Muscle of arm (tissue), 14 donors: ENCODE measurements at places on chromosomes 12 and 14. TPM values are rescaled to one million over a fixed set of nuclear protein-coding genes. Genes with fewer than 3 reads are reported as not detected.

GRCh38 chr12:19299765-19300164 is 139.5 kb upstream of the AEBP2 start:
- DNase-seq: no peak

GRCh38 chr12:90170740-90171139 is 462.1 kb upstream of the ATP2B1 start:
- DNase-seq: no peak

GRCh38 chr14:73770977-73771847 is 57.0 kb upstream of the PNMA1 start:
- DNase-seq: no peak

DNA sequence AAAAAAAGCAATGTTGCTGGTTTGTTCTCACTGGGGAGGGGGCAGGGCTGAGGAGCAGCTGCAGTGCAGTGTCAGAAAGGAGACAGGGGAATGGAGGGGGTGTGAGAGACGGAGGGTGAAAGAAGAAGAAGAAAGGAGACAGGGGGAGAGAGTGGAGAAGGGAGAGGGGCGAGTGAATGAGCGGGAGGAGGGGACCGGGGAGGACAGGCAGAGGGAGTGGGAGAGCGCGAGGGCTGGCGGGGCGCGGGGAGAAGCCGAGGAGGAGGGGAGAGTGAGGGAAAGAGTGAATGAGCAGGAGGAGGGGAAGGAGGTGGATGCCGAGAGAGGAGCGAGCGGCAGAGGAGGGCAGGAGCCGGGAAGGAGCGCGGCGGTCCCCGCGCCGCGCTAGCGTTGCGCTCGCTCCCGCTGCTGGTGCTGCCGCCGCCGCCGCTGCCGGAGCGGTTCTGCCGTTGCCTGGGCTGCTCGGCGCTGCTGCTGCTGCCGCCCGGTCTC is at the start of gene NOVA1:
NOVA1 (minus strand) TSS at position 445 of the 492 bp plus-strand sequence. CDS start 597 bp downstream, outside the sequence.
- DNase-seq: peak; percentile 72

DNA sequence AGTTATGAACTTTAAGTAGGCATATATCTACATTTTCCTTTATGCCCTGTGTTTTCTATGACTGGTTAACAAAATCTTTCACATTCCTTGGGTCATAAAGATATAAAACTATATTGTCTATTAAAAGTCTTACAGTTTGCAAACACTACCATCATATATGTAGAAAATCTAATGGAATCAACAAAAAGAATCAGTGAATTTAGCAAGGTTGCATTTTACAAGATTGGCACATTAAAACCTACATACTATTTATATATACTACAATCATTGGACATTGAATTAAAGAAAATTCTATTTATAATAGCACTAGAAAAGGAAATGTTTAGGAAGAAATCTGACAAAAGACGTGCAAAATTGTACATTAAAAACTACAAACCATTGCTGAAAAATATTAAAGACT is 173.3 kb upstream of the ABCD2 start:
- DNase-seq: no peak

GRCh38 chr12:39490500-39491282 is 47.8 kb upstream of the KIF21A start:
- DNase-seq: no peak

GRCh38 chr12:54596526-54596946 is 8.1 kb upstream of the PPP1R1A start:
- peak; percentile 73 for DNase-seq

GRCh38 chr14:66070542-66071319 is 415.4 kb upstream of the CCDC196 start:
- no peak for DNase-seq

GRCh38 chr12:54012631-54013409 is 4.0 kb downstream of the HOXC8 start:
- DNase-seq: no peak

DNA sequence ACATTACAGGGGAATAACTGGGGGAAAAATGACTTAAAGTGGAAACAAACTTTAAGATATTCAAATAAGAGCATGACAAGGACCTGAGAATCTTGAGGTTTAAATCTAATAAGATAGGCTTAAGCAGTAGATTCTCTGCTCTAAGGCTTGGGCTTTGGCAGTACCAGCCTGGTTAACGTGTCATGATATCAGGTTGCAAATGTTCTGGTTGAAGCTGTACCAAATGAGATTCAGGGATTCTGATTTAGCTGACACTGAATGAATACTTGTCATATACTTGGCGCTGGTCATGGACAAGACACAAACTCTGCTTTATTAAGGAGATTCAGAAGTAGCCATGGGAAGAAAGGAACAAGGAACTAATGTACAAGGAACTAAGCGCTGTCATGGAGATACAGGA is 6.1 kb downstream of the TCP11L2 start:
- DNase-seq: no peak

DNA sequence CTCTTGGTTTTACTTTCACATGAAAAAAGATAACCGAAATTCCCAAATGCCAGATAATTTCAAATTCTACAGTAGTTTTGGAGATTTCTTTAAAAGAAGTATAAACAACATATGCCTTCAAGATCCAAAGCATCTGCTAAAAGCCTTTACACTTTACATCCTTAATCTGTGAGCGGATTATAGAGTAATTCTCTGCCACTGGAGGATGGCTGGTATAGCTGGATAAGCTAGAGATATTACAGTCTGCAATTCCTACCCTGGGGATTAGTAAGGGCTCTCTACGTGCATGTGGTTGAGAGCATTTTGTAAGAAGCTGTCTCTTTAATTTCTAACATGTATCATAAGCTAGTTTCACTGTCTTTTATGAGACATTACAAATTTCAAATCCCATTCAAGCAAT is 240.3 kb upstream of the HMGA2 start:
- no peak for DNase-seq

DNA sequence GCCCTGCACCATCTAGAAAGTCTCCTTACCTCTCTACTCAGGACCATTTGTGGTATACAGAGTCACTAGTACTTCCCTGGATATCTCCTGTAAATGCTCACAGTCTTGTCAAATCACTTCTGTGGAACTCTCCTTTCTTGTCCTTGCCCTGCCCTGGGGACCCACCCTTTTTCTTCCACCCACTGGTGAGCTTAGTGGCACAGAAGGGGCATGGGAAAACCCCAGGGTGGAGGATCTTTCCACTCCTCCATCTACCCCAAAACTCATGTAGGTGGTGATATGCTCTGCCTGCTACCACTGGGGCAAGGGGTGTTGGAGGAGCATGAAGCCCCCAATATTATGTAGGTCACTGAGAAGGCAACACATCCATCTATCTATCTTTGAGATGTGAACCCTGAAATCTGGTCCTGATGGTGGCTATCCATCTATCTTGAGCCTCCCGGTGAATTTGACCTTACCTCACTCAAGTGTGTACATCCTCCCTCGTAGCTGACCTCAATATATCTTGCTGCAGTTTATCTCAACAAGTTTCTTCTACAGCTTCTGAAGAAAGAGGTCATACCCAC is 943 bp downstream of the TESPA1 start:
- DNase-seq: no peak

DNA sequence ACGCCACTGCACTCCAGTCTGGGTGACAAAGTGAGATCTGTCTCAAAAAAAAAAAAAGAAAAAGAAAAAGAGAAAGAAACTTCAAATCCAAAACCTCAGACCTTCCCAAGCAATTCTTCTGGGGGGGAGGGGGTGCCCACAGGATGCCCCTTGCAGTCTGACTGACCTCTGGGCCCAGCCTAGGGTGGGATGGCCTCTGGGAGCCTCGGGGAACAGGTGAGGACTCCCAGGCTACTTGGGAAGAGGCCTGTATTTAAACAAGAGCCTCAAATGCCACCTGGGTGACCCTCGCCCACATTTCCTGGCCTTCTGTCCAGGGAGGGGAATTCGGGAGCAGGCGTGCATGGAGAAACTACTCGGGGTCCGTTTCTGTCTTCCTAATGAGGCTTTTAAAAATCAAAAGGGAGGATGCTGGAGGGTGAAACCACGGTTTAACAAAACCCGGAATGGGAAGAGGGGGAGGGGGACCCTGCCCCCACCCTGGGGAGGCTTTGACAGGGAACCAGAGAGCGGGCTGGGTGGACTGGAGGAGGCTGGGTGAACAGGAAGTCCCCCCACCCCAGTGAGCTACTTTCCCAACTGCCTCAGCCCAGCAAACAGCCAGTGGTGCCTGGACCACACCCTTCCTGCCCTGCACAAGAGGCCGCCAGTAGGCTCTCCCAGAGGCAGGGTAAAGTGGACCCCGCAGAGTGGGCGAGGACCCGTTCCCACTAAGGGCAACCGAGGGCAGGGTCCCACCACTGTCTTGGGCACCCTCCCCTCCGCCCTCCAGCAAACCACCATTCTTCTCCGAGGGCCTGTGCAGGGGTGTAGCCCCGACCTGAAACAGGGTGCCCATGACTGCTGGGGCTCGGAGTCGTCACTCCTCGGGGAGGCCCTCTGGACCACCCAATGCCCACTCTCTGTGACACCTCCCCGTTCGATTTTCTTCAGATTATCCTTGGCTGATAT is 1.5 kb upstream of the FBRSL1 start:
- DNase-seq: no peak

- DNase-seq: peak; percentile 67
Measured at GRCh38 chr14:94001501-94002396, 4.6 kb downstream of the CCDC197 start.

DNA sequence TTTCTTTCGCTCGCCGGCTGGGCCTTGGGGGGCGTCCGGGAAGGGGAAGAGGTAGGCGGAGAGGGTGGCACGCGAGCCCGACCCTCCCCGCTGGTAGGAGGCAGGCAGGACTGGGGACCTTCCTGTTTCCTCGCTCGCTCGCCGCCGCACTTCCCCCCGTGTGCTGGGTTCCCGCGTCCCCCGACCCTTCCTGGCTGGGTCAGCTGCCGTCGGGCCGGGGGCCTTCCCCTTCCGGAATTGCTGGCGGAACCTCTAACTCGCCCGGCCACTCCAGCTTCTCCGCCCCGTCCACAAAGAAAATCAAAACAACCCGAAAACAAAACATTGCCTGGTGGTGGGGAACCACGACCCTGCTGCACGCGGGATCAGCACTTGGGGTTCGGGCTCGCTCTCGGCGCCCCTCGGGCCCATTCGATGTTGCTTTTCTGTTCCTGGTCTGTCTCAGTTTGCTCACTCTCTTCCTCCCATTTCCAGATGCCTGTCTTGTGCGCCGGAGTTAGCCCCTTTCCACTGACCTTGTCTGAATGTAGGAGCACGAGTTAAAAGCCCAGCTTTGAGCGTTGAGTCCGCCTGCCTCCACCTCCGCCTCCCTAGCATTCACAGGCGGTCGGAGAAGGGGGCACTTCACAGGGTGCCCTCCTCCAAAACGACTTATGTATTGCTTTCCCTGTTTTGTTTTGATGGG is 581 bp downstream of the PAPOLA start:
- DNase-seq: peak; percentile 70

DNA sequence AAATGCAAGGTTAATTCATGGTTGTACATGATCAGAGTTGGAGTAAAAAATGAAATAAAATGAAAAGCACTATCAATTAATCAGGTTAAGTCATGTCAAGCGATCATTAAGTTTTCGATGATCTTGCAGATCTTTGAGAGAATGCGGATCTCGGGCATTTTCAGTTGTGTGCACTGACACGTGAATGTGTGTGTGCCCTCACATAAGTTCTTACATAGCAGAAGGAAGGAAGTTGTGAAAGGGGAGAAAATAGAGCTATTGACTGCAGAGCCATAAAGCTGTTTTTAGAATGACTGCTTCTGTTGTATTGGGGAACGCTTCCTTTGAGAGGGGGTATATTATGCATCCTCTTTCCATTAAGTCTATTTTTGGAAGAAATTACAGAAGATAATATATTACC is 101.3 kb downstream of the HMGA2 start:
- no peak for DNase-seq

- DNase-seq: no peak
Measured at GRCh38 chr12:6532051-6532926, 2.0 kb upstream of the GAPDH start.

GRCh38 chr12:31431721-31432240 is 105.8 kb upstream of the SINHCAF start:
- peak; percentile 19 for DNase-seq

GRCh38 chr12:47134005-47134404 is 54.2 kb upstream of the AMIGO2 start:
- DNase-seq: no peak

- no peak for DNase-seq
Measured at GRCh38 chr14:94914191-94914590, 144.3 kb upstream of the GSC start.

DNA sequence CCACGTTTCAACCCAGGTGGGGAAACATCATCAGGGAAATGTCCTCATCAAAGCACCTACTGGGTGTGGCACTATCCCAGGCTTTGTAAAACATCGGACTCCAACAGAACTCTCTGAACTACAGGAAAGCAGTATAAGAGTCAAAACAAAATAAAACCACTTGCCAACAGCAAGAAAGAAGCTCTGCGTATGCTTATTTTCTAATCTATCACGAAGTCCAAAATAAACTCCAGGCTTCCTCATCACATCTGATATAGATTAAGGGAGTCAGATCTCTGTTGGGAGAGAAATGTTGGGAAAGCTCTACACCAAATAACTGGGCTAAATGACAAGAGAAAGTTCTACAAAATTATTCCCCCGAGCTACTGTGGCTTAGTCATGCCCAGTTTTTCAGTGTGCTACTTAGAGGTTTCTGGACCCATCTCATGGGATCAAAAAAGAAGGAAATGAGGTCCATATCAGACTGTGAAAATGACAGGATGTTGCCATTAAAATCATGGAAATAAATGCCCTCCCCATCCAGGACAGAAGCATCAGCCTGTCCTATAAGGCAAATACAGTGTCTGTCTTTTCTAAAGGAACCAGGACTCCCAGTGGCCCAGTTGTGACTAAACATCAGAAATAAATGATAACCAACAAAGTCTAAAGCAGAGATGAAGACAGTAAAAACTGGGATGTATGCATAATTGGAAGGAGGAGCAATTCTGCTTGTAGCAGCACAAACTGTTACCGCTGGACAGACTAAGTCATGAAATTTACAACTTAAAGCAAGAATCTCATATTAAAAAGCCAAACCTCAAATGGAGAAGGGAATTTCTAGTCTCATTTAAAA is 149.5 kb downstream of the STXBP6 start:
- DNase-seq: peak; percentile 76

GRCh38 chr14:98937712-98938505 is 334.1 kb downstream of the BCL11B start:
- DNase-seq: no peak

- DNase-seq: no peak
Measured at GRCh38 chr12:73947326-73948026, 590.2 kb upstream of the ATXN7L3B start.

- DNase-seq: no peak
Measured at GRCh38 chr12:127399451-127399850, 867.5 kb upstream of the TMEM132C start.

Gene NOXRED1
- polyA plus RNA-seq: 0.20 TPM

Gene GRIN2B
- polyA plus RNA-seq: 0.05 TPM

Gene ZFYVE26
- polyA plus RNA-seq: 7.2 TPM

Gene TGM1
- polyA plus RNA-seq: 0.64 TPM

Gene HAL
- polyA plus RNA-seq: 3.5 TPM

Gene SERPINA1
- 11.5 TPM for polyA plus RNA-seq

Gene PTHLH
- polyA plus RNA-seq: 2.1 TPM

Gene RAB2B
- polyA plus RNA-seq: 31.3 TPM

Gene ALX1
- not detected for polyA plus RNA-seq

Gene OR6C2
- not detected for polyA plus RNA-seq

Gene SPX
- polyA plus RNA-seq: 9.0 TPM

Gene ETFBKMT
- 4.9 TPM for polyA plus RNA-seq

Gene TSHR
- polyA plus RNA-seq: 0.81 TPM

Gene KRT83
- not detected for polyA plus RNA-seq

Gene OR11H7
- 0.32 TPM for polyA plus RNA-seq

Gene EVL
- 62.6 TPM for polyA plus RNA-seq

Gene HECTD1
- 131 TPM for polyA plus RNA-seq
